Body of pancreas (tissue), 4 donors: ENCODE measurements at places on chromosomes 2 and 18. TPM values are rescaled to one million over a fixed set of nuclear protein-coding genes. Genes with fewer than 3 reads are reported as not detected.

GRCh38 chr2:236600892-236601291 lies 31.3 kb downstream of the ACKR3 start:
- H3K27ac ChIP-seq, result no peak overlapping the region
- peaks cover 14% of the 10 kb centered on the region for H3K4me1 ChIP-seq
- H3K36me3 ChIP-seq, result no peaks in the 10 kb centered on the region
- no peak overlapping the region for H3K4me3 ChIP-seq

GRCh38 chr2:147045113-147045512 lies 799.7 kb upstream of the ACVR2A start:
- H3K4me1 ChIP-seq, result no peaks in the 10 kb centered on the region
- H3K36me3 ChIP-seq, result no peaks in the 10 kb centered on the region
- peak; percentile 66 for DNase-seq
- H3K27me3 ChIP-seq, result no peaks in the 10 kb centered on the region
- no peak overlapping the region for H3K27ac ChIP-seq
- no peak overlapping the region for H3K4me3 ChIP-seq

GRCh38 chr18:34709104-34709503 lies 994 bp upstream of the DTNA start:
- H3K27me3 ChIP-seq, result no peaks in the 10 kb centered on the region
- H3K4me1 ChIP-seq, result peaks cover 7% of the 10 kb centered on the region
- no peak for DNase-seq
- no peaks in the 10 kb centered on the region for H3K36me3 ChIP-seq
- H3K4me3 ChIP-seq, result no peak overlapping the region

TAF1B gene
- total RNA-seq, result 19.5 TPM

DNA sequence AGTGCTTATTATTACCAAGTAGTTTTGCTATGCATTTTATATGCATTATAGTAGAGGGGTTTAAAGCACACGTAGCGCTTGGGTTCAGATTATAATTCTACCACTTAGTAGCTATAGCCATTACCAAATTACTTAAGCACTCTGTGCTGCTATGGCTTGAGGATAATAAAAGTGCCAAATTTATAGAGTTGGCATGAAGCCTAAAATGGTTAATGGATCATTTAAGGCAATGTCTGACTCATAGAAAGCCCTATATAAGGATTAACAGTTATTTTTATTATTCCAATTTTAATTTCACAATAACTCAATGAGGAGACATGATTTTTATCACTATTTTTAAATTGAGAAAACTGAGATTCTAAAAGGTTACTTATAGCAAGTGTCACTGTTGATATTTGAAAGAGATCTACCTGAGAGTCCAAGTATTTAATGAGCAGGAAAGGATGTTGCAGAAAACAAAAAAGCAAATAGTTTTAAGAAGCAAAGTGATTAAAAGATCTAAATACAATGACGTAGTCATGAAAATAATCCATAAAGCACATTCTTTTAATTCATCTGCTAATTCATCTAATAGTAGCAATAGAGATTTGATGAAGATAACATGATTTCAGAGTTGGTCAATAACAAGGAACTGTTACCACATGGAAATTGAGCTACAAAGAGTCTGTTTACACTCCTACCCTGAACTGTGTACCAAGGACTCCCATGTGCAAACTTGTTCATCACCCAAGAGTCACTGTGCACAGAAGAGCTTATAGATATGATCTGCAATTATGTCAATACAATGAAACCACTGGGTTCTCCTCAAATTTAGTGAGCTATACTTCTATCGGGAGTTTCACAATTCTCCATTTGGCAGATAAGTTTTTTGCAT lies 78.8 kb upstream of the DTNA start:
- no peak for DNase-seq
- H3K4me3 ChIP-seq, result no peak overlapping the region
- peaks cover 14% of the 10 kb centered on the region for H3K4me1 ChIP-seq
- no peak overlapping the region for H3K27ac ChIP-seq
- no peaks in the 10 kb centered on the region for H3K27me3 ChIP-seq
- no peaks in the 10 kb centered on the region for H3K36me3 ChIP-seq

SERPINB3 gene
- not detected for total RNA-seq

GRCh38 chr2:17981936-17982335 lies 103.5 kb downstream of the KCNS3 start:
- no peak overlapping the region for H3K4me3 ChIP-seq
- H3K27ac ChIP-seq, result no peak overlapping the region
- DNase-seq, result no peak
